ENCODE measurements at places on chromosomes 1 and 21. TPM values are rescaled to one million over a fixed set of nuclear protein-coding genes. Genes with fewer than 3 reads are reported as not detected.

- no peaks in the 10 kb centered on the region for H3K4me1 ChIP-seq
- no peaks in the 10 kb centered on the region for H3K27me3 ChIP-seq
- DNase-seq, result no peak
- no peak overlapping the region for H3K4me3 ChIP-seq
These were observed 46.6 kb upstream of the APOBEC4 start for GRCh38 chr1:183699616-183700160.

The CCDC181 gene
- total RNA-seq, result not detected

The MROH7 gene
- total RNA-seq, result 2.0 TPM

DNA sequence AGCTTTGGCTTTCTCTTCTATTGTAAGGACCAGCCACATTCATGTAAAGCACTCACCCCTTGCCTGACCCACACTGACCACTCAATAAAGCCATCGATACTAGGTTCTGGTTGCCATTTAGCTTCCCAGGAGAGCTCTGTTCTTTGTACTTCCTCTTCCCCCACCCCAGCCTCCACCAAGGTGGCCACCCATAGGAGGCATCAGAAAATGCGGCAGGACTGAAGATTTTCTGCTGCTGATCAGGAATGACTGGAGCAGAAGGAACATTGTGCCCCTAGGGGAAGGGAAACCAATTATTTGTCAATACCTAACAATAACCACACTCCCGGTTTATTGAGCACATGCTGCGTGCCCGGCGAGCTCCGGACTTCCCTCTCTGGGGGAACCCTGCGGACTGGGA, 5.2 kb upstream of the SMIM12 start:
- H3K4me1 ChIP-seq, result peaks cover 3% of the 10 kb centered on the region
- no peaks in the 10 kb centered on the region for H3K36me3 ChIP-seq
- no peaks in the 10 kb centered on the region for H3K27me3 ChIP-seq
- H3K27ac ChIP-seq, result no peak overlapping the region

GRCh38 chr1:160171980-160172379, 18.4 kb upstream of the CASQ1 start:
- no peak overlapping the region for H3K27ac ChIP-seq
- no peaks in the 10 kb centered on the region for H3K4me1 ChIP-seq
- no peaks in the 10 kb centered on the region for H3K36me3 ChIP-seq
- peak; percentile 13 for DNase-seq

DNA sequence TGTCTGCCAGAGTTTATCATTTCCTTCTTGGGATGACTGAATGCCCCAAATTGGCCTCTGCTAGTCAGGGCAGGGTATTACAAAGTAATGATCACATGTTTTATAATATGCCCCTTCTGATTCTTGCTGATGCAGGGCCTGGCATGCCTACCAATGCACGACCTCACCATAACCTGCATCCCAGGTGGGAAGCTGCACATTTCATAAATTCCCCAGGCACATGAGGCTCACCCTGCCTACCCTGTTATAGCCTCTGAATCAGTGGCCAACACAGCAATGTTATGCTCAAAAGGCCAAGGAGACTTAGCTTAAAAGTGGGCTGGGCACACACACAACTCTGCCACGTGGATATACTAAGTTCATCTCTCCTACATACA, 28.0 kb upstream of the XPR1 start:
- no peak for DNase-seq
- no peaks in the 10 kb centered on the region for H3K36me3 ChIP-seq
- H3K27me3 ChIP-seq, result no peaks in the 10 kb centered on the region
- H3K4me1 ChIP-seq, result no peaks in the 10 kb centered on the region

DNA sequence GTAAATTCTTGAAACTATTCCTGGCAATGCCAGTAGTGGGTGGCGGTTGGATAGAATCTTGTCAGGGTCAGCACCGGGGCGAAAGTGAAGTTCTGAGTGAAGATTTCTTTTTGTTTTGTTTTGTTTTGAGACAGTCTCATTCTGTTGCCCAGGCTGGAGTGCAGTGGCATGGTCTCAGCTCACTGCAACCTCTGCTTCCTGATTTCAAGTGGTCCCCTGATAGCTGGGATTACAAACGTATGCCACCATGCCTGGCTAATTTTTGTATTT, 33.3 kb downstream of the PCNT start:
- H3K27me3 ChIP-seq, result no peaks in the 10 kb centered on the region
- no peak overlapping the region for H3K27ac ChIP-seq
- no peak for DNase-seq
- H3K4me1 ChIP-seq, result no peaks in the 10 kb centered on the region
- peaks cover 58% of the 10 kb centered on the region for H3K36me3 ChIP-seq

The CD48 gene
- total RNA-seq, result not detected

The TMOD4 gene
- total RNA-seq, result not detected

DNA sequence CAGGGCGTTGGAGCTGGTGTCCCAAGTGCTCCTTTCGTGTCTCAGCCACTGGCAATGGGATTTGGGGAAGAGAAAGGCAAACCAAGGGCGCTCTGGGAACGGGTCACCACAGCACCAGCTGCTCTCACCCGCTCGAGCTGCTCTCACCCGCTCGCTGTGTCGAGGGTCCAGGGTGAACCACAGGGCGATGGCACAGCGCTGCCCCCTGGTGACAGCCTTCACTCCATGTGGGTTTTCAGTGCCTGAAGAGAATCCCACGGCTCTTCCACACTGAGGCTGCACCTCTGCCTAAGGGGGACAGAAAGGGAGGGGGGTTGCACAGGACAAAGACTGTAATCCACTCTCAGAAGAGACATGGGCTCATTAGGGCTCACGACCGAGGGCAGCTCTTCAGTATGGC, 7.1 kb upstream of the CLDN19 start:
- H3K27ac ChIP-seq, result no peak overlapping the region
- no peak overlapping the region for H3K4me3 ChIP-seq
- no peaks in the 10 kb centered on the region for H3K27me3 ChIP-seq
- DNase-seq, result no peak

DNA sequence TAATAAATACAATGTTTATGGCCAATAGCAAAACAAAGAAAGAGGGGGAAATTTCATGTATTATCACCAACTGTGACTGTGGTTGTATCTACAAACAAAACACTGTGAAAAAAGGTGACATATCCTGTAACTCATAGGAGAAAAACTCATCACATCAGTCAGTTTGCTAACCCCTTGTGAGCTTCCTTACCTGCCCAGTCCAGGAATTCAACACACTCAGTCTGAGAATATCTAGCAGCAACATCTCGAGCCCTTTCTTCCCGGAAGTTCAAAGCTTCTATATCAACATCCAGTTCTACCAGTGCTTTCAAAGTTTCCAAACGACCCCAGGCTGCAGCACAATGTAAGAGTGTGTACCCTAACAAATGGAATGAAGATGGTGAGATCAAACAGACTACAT, 11.5 kb downstream of the TEX50 start:
- no peak for DNase-seq
- no peaks in the 10 kb centered on the region for H3K36me3 ChIP-seq
- H3K4me1 ChIP-seq, result no peaks in the 10 kb centered on the region
- no peaks in the 10 kb centered on the region for H3K27me3 ChIP-seq

- H3K27me3 ChIP-seq, result no peaks in the 10 kb centered on the region
- peaks cover 5% of the 10 kb centered on the region for H3K4me1 ChIP-seq
- H3K36me3 ChIP-seq, result no peaks in the 10 kb centered on the region
- no peak overlapping the region for H3K4me3 ChIP-seq
- no peak for DNase-seq
- no peak overlapping the region for H3K27ac ChIP-seq
These were observed 26.1 kb downstream of the KCNJ15 start for GRCh38 chr21:38282921-38283320.

DNA sequence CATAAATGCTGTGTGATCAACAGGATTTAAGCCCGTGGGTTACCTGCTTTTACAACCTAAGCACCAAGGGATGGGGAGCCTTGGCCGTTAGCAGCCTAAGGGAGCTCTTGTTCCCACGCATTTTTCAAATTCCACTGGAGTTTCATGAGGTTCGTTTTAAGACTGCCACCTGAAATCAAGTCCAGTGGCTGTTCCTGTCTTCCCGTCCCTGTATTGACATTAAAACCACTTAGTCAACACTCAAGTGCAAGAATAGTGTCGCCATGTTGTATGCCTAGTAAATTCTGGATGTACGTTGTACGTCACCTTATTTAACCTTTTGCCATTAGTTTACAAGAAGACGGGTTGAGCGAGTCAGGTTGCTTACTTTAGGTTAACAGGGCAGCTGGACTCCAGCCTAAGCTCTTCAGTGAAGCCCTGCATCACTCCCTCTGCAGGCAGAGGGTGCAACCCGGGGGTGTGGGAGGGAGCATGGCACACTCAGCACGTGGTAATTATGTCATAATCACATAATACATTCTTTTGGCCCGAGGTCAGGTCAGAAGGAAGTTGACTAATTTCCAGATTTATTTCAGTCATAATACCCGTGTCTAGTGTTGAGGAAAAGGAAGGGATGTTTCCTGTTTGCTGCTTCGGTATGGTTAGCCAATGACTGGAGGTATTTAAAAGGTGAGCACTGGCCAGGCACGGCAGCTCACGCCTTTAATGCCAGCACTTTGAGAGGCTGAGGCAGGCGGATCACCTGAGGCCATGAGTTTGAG, 42.5 kb downstream of the CNST start:
- no peak overlapping the region for H3K4me3 ChIP-seq
- DNase-seq, result peak; percentile 74
- no peaks in the 10 kb centered on the region for H3K36me3 ChIP-seq
- peak overlapping the region; percentile 17 for H3K27ac ChIP-seq
- H3K4me1 ChIP-seq, result no peaks in the 10 kb centered on the region

DNA sequence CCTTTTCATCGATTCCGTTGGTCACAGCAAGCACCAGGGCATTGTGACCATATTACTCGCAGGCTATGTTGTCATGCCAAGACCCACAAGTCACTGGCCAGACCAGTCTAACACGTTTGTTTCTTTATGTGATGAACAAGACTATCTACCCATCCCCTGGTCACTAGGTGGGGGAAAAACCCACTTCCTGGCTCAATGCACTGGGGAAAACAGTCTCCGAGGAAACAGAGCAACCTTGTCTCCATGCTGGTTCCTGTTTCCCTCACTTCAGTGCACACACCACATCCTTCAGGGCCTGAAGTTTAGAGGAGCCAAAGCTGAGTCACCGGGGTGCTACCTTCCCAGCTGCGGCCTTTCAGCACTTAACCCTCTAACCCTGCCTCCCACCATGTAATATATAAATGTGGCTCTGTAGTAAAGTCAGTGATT, 20.9 kb downstream of the ERICH3 start:
- no peaks in the 10 kb centered on the region for H3K27me3 ChIP-seq
- DNase-seq, result no peak
- H3K27ac ChIP-seq, result no peak overlapping the region
- H3K4me1 ChIP-seq, result no peaks in the 10 kb centered on the region
- no peak overlapping the region for H3K4me3 ChIP-seq

The CFHR4 gene
- total RNA-seq, result not detected

DNA sequence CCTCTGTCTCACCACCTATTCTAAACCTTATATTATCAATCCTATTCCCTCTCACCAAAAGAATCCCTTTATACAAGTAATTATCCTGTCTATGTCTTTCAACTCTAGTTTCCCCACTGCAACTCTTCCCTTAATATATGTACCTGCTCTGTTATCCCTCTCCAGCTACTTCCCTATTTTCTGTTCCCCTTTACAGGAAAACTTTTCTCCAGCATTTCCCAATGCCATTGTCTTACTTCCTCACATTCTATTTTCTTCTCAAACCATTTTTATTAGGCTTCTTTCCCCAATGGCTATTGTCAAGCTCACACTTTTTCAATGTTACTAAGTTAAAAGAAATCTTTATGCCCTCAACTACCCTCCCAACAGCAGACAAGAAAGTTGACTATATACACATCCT, 11.6 kb downstream of the DPYD start:
- H3K36me3 ChIP-seq, result no peaks in the 10 kb centered on the region
- H3K4me3 ChIP-seq, result no peak overlapping the region
- no peaks in the 10 kb centered on the region for H3K4me1 ChIP-seq
- no peak overlapping the region for H3K27ac ChIP-seq

The USH2A gene
- not detected for total RNA-seq

The CYP4B1 gene
- 243 TPM for total RNA-seq

The PDPN gene
- 8.5 TPM for total RNA-seq

The C8B gene
- total RNA-seq, result 347 TPM

GRCh38 chr1:16122350-16122881, 33.5 kb downstream of the EPHA2 start:
- no peaks in the 10 kb centered on the region for H3K27me3 ChIP-seq
- peaks cover 17% of the 10 kb centered on the region for H3K36me3 ChIP-seq
- no peaks in the 10 kb centered on the region for H3K4me1 ChIP-seq
- DNase-seq, result no peak
- H3K4me3 ChIP-seq, result no peak overlapping the region
- no peak overlapping the region for H3K27ac ChIP-seq

GRCh38 chr1:51651552-51651942, 34.7 kb downstream of the OSBPL9 start:
- no peak overlapping the region for H3K4me3 ChIP-seq
- H3K4me1 ChIP-seq, result no peaks in the 10 kb centered on the region
- H3K27ac ChIP-seq, result no peak overlapping the region
- H3K36me3 ChIP-seq, result no peaks in the 10 kb centered on the region
- DNase-seq, result no peak

GRCh38 chr1:180301135-180301742, 71.2 kb downstream of the LHX4 start:
- H3K36me3 ChIP-seq, result no peaks in the 10 kb centered on the region

GRCh38 chr1:162703708-162704107, 71.4 kb downstream of the DDR2 start:
- H3K36me3 ChIP-seq, result no peaks in the 10 kb centered on the region
- no peaks in the 10 kb centered on the region for H3K4me1 ChIP-seq
- no peak overlapping the region for H3K4me3 ChIP-seq
- H3K27ac ChIP-seq, result no peak overlapping the region
- peak; percentile 70 for DNase-seq

The TMEM52 gene
- total RNA-seq, result not detected

The SLC44A5 gene
- not detected for total RNA-seq

GRCh38 chr1:12697397-12697796, 18.5 kb upstream of the AADACL3 start:
- no peaks in the 10 kb centered on the region for H3K27me3 ChIP-seq
- no peak for DNase-seq
- H3K4me3 ChIP-seq, result no peak overlapping the region
- no peaks in the 10 kb centered on the region for H3K4me1 ChIP-seq
- no peaks in the 10 kb centered on the region for H3K36me3 ChIP-seq
- no peak overlapping the region for H3K27ac ChIP-seq

GRCh38 chr21:40681164-40681859, 165.6 kb downstream of the DSCAM start:
- DNase-seq, result no peak
- H3K36me3 ChIP-seq, result no peaks in the 10 kb centered on the region
- no peak overlapping the region for H3K4me3 ChIP-seq
